ENCODE measurements at places on chromosomes 11 and 22.

DNA sequence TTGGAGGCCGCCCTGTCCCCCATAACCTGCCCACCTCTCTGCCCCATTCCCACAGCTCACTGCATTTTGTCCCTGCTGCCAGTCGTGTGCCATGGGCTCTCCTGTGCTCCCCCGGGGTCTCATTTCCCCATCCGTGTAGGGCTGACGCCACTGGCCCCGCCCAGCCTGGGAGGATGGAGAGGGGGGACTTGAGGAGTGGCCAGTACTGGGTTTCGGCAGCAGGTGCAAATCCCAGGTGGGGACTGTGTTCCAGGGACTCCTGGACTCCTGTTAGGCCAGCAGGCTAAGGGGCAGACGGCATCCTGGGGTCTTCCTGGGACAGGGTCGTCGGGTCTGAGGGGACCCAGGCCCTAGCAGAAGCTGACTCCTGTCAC, 1.2 kb upstream of the MYO7A start:
- H3K27ac ChIP-seq, result no peak overlapping the region
- H3K27me3 ChIP-seq, result peaks cover 5% of the 10 kb centered on the region
- peaks cover 8% of the 10 kb centered on the region for H3K4me1 ChIP-seq
- peak overlapping the region; percentile 70 for H3K4me3 ChIP-seq

DNA sequence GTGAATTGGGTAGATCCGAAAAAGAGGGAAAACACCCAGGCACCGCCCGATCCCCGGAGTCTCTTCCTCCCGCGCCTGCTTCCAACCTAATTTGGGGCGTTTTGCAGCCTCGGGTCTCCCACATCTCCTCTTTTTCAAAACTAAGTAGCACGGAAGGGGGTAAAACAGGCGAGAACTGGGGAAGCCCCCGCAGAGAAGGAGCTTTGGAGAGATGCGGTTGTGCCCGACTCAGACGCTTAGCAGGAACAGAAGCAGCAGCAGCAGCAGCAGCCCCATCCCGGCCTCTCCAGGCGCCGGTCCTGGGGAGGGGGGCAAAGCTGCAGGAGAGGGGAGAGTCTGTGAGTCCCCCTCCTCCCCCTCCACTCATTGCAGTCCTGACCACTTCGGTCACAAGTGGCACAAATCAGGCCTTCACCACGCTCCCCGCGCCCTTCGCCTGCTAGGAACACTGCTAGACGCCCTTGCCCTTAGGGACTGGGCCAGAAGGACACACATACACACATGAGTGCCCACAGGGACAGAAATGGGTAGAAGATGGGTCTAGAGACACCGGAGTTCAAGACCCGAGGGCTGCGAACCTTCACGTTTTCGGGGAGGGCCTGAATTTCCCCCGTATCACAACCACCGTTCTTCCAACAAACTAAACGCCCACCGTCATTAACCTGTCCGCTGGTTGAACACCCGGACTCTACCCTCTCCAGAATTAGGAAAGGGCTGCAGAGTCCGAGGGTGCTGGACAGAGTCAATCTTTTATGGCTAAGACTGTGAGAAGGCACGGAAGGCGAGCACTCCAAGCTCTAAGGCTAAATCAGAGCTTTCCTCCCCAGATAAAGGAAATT, 98.3 kb upstream of the HSD17B12 start:
- peaks cover 2% of the 10 kb centered on the region for H3K36me3 ChIP-seq
- DNase-seq, result no peak
- peaks cover 90% of the 10 kb centered on the region for H3K27me3 ChIP-seq
- H3K27ac ChIP-seq, result no peak overlapping the region
- H3K4me3 ChIP-seq, result no peak overlapping the region

GRCh38 chr22:24994070-24994763, 41.7 kb downstream of the KIAA1671 start:
- H3K4me3 ChIP-seq, result peak overlapping the region; percentile 44
- peak; percentile 78 for DNase-seq
- peaks cover 3% of the 10 kb centered on the region for H3K27me3 ChIP-seq
- peaks cover 56% of the 10 kb centered on the region for H3K4me1 ChIP-seq
- peak overlapping the region; percentile 94 for H3K27ac ChIP-seq

DNA sequence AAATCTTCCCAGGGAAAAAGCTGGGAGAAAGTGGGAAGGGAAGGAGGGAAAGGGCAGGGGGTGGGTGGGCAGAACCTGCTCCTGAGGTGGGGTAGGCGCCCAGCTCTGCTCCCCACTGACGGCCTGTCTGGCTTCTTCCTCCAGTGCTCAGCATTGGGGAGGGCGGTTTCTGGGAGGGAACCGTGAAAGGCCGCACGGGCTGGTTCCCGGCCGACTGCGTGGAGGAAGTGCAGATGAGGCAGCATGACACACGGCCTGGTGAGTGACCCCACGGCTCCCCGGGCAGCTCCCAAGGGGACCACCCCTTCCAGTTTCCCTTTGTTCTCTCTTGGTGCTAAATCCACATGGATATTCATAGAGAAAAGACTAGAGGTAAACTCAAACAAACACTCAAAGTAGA, 25.9 kb downstream of the SHANK3 start:
- no peaks in the 10 kb centered on the region for H3K36me3 ChIP-seq
- DNase-seq, result no peak
- no peaks in the 10 kb centered on the region for H3K27me3 ChIP-seq

- no peak overlapping the region for H3K4me3 ChIP-seq
- H3K4me1 ChIP-seq, result no peaks in the 10 kb centered on the region
- no peak overlapping the region for H3K27ac ChIP-seq
- DNase-seq, result no peak
Observed at GRCh38 chr11:34379079-34379478, 21.3 kb upstream of the ABTB2 start.

DNA sequence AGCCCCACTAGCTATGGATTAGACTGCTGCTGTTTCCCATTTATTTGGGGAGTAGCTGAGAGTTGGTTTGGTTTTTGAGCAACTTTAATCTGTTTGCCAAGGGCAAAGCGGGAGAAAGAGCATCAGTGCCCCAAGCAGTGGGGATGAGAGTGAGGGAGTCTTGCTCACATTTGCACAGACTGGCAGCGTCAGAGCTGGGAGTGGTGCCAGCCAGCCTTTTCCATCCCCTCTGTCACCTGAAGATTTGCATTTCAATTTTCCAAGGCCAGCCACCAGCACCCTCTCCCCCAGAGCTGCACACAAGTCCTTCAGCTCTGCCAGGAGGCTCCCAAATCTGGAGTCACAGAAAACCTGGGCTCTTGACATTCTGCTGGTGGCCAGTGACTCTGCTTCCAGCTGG, 21.0 kb upstream of the UVRAG start:
- H3K36me3 ChIP-seq, result no peaks in the 10 kb centered on the region
- H3K4me1 ChIP-seq, result no peaks in the 10 kb centered on the region
- no peak overlapping the region for H3K4me3 ChIP-seq
- DNase-seq, result no peak
- no peaks in the 10 kb centered on the region for H3K27me3 ChIP-seq
- H3K27ac ChIP-seq, result no peak overlapping the region

- peaks cover 2% of the 10 kb centered on the region for H3K36me3 ChIP-seq
- H3K27ac ChIP-seq, result peak overlapping the region; percentile 75
- peak overlapping the region; percentile 97 for H3K4me3 ChIP-seq
- peaks cover 11% of the 10 kb centered on the region for H3K4me1 ChIP-seq
Observed at GRCh38 chr11:122656073-122656630, 630 bp downstream of the UBASH3B start.

DNA sequence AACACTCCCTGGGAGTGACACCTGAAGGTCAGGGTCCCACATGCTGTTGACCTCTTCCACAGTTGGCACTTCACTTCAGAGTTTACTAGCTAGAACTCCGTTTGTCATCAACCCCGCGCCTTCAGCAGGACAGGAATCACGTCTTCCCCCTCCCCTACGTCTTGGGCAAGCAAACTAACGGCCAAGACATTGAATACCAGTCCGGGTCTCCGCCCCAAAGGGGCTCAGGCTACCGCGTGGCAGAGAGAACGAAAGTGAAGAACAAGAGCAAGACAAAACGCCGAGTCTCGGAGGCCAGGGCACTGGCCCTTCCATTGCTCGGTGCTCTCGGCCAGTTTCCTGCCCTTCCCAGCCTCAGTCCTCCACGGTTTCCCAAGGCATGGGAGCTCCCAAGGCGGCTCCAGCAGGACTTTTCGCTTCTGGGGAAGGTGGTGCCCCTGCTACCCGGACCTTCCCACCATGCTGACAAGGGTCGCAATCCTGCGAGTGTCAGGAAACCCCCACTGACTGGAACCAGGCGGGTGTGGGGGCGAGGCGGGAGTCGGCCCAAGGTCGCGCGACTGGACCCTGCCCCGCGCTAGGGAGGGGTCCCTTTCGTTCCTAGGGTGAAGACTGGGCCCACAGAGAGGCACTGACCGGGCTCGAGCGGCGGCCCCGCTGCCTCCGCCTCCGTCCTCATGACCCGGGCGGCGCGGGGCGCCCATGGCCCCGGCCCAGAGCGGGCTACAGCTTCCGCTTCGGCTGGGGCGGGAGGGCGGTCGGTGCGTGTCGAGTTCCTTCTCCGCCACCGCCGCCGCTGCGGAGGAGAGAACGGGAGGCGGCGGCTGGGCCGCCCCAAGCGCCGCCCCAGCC, at the start of gene GUCD1:
TSS of gene GUCD1 (minus strand) at position 826 of the 852 bp plus-strand sequence. CDS start at position 679, 147 bp downstream.
- peaks cover 46% of the 10 kb centered on the region for H3K4me1 ChIP-seq
- H3K27ac ChIP-seq, result peak within 1 kb of the TSS; percentile 98
- peak within 1 kb of the TSS; percentile 97 for H3K4me3 ChIP-seq
- no peaks in the 10 kb centered on the region for H3K27me3 ChIP-seq
- DNase-seq, result peak; percentile 23
- peaks cover 44% of the 10 kb centered on the region for H3K36me3 ChIP-seq

- no peaks in the 10 kb centered on the region for H3K27me3 ChIP-seq
- no peak for DNase-seq
Observed at GRCh38 chr11:15674756-15675155, 560.0 kb downstream of the INSC start.

GRCh38 chr11:122150216-122151124, 34.5 kb upstream of the BLID start:
- no peaks in the 10 kb centered on the region for H3K4me1 ChIP-seq
- no peaks in the 10 kb centered on the region for H3K36me3 ChIP-seq

GRCh38 chr22:22683668-22684361, 39.4 kb downstream of the GGTLC2 start:
- H3K27ac ChIP-seq, result no peak overlapping the region
- no peaks in the 10 kb centered on the region for H3K4me1 ChIP-seq
- H3K27me3 ChIP-seq, result peaks cover 1% of the 10 kb centered on the region
- DNase-seq, result no peak

DNA sequence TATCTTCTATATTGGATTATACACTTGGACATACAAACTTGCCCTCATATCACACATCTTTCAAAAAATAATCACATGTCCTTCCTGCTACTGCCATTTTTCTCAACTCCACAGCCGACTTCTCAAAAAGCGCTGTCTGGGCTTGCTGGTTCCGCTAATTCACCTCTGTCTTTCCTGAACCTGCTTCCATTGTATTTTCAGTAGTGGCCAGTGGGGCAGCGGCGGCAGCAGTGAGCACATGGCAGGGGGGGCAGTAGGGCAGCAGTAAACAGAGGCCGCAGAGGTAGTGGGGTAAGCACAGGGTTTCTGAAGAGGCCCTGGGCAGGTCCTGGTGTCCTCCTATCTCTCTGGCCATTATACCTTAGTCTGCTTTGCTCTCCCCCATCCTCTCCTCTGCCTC, 126.3 kb downstream of the RRAS2 start:
- DNase-seq, result no peak
- peaks cover 13% of the 10 kb centered on the region for H3K27me3 ChIP-seq
- H3K36me3 ChIP-seq, result no peaks in the 10 kb centered on the region
- no peak overlapping the region for H3K27ac ChIP-seq
- H3K4me1 ChIP-seq, result peaks cover 4% of the 10 kb centered on the region
- no peak overlapping the region for H3K4me3 ChIP-seq

- no peaks in the 10 kb centered on the region for H3K27me3 ChIP-seq
- no peak for DNase-seq
- no peaks in the 10 kb centered on the region for H3K36me3 ChIP-seq
- peaks cover 5% of the 10 kb centered on the region for H3K4me1 ChIP-seq
- H3K4me3 ChIP-seq, result no peak overlapping the region
Observed at GRCh38 chr11:118648291-118648690, 31.2 kb downstream of the TREH start.

DNA sequence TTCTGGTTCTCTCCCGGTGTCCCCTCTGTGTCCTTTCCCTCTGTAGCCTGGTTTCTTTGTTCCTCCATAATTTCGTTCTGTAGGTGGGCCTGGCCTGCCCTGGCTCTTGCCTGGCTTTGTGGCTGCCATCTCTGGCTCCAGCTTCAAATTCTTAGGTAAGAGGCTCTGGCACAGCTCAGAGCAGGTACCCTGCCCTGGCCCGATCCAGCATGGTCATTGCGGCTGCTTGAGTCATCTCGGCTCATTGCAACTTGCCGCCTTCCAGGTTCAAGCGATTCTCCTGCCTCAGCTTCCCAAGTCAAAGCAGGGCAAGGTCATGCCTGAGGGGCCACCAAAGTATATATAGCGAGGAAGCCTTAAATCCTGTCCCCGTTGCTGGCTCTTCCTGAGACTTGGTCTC, 76.0 kb downstream of the OSBP2 start:
- no peak overlapping the region for H3K4me3 ChIP-seq
- no peaks in the 10 kb centered on the region for H3K36me3 ChIP-seq
- H3K27ac ChIP-seq, result no peak overlapping the region
- no peak for DNase-seq
- no peaks in the 10 kb centered on the region for H3K4me1 ChIP-seq

- H3K36me3 ChIP-seq, result peaks cover 18% of the 10 kb centered on the region
- no peak for DNase-seq
- H3K4me1 ChIP-seq, result peaks cover 30% of the 10 kb centered on the region
- H3K27me3 ChIP-seq, result no peaks in the 10 kb centered on the region
Observed at GRCh38 chr11:96173422-96173821, 169.6 kb downstream of the MAML2 start.

- no peak for DNase-seq
- no peaks in the 10 kb centered on the region for H3K27me3 ChIP-seq
- H3K4me1 ChIP-seq, result peaks cover 6% of the 10 kb centered on the region
- H3K36me3 ChIP-seq, result peaks cover 44% of the 10 kb centered on the region
Observed at GRCh38 chr22:45738206-45738605, 66.6 kb downstream of the ATXN10 start.

GRCh38 chr11:128621601-128622501, 34.5 kb upstream of the ETS1 start:
- no peak overlapping the region for H3K4me3 ChIP-seq
- H3K36me3 ChIP-seq, result peaks cover 1% of the 10 kb centered on the region
- H3K27ac ChIP-seq, result no peak overlapping the region
- peaks cover 60% of the 10 kb centered on the region for H3K4me1 ChIP-seq
- DNase-seq, result no peak
